Prostate gland (tissue), 2 donors: ENCODE measurements at places on chromosomes 4 and X. TPM values are rescaled to one million over a fixed set of nuclear protein-coding genes. Genes with fewer than 3 reads are reported as not detected.

The IQCM gene
- not detected for total RNA-seq

The GSX2 gene
- not detected for total RNA-seq

DNA sequence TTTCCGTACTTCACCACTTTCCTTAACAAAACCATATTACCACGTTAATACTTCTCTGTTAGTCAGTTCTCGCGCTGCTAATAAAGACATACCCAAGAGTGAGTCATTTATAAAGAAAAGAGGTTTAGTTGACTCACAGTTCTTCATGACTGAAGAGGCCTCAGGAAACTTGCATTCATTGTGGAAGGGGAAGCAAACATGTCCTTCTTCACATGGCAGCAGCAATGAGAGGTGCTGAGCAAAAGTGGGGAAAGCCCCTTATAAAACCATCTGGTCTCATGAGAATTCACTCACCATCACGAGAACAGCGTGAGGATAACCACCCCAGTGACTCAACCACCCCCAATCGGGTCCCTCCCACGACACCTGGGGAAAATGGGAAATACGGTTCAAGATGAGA, 289.8 kb upstream of the CLNK start:
- DNase-seq: no peak

DNA sequence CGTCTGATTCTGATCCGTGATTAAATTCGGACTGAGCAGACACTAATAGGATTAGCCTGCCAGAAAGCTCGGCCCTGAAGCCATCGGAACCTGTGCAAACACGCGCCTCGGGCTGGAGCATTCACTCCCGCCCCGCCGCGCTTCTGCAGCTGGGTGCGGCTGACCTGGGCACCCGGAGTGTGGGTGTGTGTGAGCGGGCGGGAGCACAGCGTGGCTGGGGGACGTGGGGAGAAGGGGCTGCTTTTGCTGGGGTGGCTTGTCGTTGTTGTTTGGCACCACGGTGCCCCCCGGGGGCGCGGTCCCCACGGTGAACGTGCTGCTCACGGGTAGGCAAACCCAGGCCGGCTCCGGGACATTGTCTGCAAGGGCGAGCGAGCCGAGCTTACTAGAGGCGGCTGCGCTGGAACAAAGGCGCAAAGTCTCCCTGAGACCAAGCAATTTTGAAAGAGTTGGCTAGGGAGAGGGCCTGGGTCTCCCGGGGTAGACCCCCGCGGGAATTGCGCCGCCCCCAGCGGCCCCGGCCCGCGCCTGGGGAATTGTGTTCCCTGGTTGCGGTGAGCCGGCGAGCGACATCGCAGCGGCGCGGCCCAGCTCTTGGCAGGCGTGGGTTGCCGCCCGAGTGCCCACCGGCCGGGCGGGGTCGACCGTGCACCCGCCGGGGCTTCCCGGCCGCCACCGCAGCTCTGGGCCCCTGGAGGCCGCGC, 1.4 kb downstream of the MAMLD1 start:
- no peak for DNase-seq

DNA sequence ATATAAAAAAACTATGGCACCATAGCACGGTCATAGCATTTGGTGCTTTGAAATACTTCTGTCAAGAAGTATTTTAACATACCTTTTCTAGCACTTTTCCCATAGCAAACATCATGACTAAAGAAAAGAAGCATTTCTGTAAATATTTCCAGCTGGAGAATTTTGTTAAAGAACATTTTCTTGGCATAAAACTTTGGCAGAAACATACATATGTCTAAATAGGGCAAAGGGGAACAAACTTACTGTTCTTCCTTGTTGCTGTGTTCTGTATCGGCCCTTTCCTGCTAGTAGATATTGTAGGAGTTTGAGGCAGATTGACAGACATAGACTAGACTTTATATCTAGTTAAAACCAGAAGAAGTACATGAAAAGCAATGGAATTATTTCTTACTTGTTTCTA, 2368.5 kb downstream of the PCDH7 start:
- DNase-seq: no peak
